GM23248 (cell line): ENCODE measurements at places on chromosomes 3 and 15.
A peak's percentile ranks its signal among the peaks of the same experiment; 100 is the strongest.

DNA sequence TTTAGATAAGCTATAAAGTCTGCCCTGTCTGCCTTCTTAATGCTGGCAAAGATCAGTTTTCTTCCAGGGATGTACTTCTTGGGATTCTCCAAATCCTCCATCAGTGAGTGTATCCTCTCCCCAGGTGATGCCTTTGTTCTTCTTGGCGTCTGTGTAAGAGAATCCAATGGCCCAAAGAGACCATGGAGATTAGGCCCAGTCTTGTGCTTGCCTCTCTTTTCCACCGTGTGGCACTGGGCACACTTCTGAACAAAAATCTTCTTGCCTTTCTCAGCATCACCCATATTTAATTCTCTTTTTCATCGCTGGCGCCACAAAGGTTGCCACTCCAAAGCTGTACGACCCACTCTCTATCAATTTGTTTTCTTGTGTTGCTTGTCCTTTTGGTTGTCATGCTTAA, 32.2 kb upstream of the TAMM41 start:
- no peak for DNase-seq

GRCh38 chr3:66863205-66864111, 134.6 kb upstream of the KBTBD8 start:
- DNase-seq: no peak

GRCh38 chr15:40974879-40975278, 21.6 kb downstream of the CHAC1 start:
- no peak for DNase-seq

GRCh38 chr3:13836658-13837587, 42.9 kb downstream of the WNT7A start:
- no peak for DNase-seq

DNA sequence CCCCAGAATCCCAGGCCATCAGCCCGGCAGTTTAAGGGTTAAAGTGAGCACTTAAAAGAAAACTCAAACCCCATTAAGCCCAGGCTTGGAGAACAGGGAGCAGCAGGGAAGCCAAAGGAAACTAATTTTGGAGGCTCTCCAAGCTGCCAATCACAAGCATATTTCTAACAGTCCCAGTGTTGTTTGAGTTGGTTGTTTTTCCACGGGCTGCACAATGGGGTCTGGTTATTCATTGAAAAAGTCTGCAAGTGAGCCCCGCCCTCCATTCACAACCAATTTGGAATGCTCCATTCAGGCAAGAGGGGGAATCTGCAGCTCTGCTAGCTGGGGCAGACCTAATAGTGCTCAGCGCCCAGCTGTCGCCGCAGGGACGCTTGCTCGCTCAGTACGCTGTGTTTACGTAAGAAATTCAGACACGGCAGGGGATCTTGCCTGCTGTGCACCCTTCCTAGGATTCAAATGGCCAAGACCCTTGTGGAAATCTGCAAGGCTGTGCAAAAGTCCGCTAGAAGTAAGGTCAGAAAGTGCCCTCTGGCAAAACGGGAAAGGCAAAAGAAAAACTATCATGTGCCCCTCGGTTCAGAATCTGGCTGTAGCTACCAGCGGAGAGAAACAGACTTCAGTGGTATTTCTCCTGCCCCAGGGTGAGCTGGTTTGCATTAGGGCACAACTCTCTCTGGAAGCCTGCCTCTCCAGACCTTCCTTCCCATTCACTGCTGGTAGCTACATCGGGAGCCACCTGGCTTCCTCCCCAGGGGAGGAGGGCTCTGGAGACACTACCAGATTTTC, 11.0 kb downstream of the ETV5 start:
- DNase-seq: peak; percentile 78

- DNase-seq: no peak
These were observed 9.3 kb downstream of the GLDN start for GRCh38 chr15:51350723-51351122.

DNA sequence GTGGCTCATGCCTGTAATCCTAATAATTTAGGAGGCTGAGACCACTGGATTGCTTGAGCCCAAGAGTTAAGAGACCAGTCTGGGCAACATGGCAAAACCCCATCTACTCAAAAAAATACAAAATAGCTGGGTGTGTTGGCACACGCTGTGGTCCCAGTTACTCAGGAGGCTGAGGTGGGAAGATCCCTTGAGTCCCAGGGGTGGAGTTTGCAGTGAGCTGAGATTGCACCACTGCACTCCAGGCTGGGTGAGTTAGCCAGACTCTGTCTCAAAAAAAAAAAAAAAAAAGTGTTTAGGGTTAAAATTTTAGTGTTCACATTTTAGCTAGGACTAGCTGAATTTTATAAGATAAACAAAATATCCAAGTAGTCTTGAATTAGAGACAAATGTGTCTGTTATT, 1340.1 kb upstream of the EPHA6 start:
- no peak for DNase-seq

DNA sequence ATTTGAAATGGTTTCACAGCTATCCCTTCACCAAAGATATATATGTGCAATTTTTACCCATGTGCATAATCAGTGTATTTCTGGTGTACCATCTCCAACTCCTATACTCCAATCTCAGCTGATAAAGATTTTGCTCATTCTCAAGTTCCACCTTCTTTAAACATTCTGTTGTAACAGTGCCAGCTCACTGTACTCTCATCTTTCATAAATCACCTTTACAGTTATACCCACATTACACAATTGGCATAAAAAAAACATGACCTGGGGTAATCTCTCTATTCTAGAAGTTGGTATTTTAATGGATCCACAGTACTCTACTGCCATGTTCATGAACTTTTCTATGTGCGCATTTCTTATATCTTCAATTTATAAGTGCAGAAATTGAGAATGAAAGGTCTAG, 339.9 kb upstream of the DPH6 start:
- no peak for DNase-seq

DNA sequence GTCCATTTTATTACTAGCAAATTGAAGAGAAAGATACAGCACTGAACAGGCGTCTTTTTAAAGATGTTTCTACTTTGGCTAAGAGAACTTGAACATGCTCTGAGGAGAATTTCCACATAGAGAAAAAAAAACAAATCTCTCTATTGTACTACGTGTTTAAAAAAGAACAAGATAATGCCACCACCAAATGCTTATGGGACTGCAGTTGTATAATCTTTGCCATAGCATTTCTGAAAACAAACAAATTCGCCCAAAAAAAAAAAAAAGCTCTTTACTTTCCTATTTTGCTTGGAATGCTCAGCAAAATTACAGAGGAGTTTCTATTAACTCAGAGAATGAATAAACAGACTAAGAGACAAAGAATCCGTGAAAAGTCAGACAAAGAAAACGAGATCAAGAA, 114.2 kb downstream of the CNTN3 start:
- DNase-seq: peak; percentile 52

- DNase-seq: peak; percentile 41
These were observed 117.7 kb downstream of the GBE1 start for GRCh38 chr3:81643721-81644120.

- DNase-seq: peak; percentile 8
These were observed 14.6 kb upstream of the TFRC start for GRCh38 chr3:196096382-196096953.

DNA sequence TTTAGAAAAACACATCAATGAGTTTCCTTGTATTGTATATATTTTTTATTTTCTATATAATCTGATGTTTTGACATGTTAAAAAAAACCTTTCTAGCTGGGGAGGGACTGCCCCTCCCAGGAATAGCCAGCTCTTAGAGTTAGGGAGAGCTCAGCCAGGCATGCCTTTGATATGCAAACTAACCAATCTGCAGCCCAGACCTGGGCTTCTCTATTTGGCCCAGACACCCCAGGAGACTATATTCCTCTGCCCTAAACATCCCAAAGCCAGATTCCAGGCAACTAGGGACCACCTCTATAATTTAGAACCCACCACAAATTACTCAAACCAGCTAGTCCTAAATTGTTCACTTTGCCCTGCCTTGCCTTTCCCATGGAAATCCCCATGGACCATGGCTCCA, 390.9 kb upstream of the ADAMTS9 start:
- DNase-seq: no peak

DNA sequence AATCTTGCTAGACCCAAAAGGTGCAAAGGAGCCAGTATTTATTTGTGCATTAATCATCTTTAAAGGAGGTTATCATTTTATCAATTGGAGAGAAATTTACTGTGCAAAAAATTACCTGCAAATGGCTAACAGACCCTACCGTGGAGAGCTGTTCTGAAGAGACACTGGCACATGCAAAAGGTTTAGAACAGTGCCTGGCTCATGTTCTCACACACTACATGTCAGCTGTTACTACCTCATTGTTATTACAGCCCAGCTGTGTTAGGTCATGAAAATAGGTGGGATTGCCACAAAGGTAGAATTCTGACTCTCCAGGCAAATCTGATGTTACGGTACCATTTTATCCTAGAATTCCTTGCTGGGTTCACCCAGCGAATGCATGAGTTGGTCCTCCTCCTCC, 137.3 kb downstream of the SNRK start:
- DNase-seq: no peak

- peak; percentile 74 for DNase-seq
These were observed 52.8 kb downstream of the ATP8B4 start for GRCh38 chr15:50066202-50066601.
